ENCODE measurements at places on chromosomes 1 and 21. TPM values are rescaled to one million over a fixed set of nuclear protein-coding genes. Genes with fewer than 3 reads are reported as not detected.

Gene DENND1B
- total RNA-seq = 3.3 TPM

Gene NR1I3
- not detected for total RNA-seq

Gene IFFO2
- 6.5 TPM for total RNA-seq

Gene ATP1A4
- total RNA-seq = 0.55 TPM

Gene HCN3
- 5.9 TPM for total RNA-seq

Gene NPHS2
- total RNA-seq = not detected

DNA sequence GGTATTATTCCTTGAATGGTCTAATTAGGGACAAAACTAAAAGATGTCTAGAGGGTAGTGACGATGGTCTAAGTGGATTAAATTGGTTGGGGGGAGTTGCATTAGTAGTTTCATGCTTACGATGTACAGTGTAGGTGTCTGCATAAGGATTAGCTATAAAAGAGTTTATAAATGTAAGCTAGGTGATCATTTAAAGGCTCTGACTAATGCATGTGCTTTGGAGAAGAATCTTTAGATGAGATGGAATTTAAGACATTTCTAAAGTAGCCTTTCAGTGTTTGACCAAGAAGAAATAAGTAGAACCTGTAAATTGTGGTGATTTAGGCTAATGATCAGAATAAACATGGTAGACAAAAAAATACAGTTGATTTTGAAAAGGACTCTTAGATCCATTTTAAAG is 7.4 kb downstream of the SYT14 start:
- no peak for DNase-seq

DNA sequence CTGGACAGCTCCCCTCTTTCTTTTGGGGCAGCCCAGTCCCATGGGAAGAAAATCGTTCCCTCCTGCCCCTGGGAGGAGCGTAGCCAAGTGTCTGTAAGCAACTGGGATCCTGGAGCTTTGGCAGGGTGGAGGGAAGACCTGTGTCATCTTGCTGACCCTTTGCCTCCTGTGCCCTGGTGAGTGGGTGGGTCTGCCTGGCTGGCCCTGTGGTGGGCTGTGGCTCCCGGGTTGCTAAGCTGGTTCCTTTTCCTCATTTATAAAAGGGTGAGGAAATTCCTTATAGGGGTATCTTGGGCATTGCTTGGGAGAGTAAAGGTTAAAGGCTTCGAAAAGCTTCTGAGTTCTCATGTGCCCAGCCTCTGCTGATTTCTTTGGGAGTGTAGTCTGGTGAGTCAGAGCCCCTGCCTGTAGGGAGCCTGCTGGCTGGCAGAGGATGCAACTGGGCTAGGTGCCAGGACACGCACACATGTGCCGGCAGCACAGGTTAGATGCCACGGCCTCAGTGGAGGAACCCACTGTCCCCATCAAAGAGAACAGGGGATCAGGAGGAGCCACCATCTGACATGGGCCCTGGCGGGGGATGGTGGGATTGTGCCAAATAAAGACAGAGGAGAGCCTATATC is 85.2 kb downstream of the ARHGEF10L start:
- no peak for DNase-seq

DNA sequence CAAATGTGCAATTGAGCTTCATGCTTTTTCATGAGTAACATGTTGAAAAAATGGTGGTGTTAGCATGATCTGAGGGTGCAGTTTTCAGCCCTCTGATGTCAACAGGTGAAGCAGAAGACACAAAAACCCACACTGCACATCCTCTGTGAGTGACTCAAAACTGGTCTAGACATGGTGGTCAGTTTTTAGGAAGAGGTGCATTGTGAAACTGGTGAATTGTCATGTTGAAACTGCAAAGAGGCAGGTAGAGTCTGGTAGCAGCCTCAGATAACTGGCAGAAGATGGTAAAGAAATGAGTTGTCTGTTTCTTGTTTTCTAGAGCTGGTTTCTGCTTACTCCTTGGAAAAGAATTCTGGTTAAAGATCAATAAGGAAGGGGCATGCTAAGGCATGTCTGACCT is 97.3 kb upstream of the HMCN1 start:
- DNase-seq = no peak

GRCh38 chr1:13896932-13897331 is 196.9 kb downstream of the PRDM2 start:
- no peak for DNase-seq
